MG63 (cell line): ENCODE measurements at places on chromosomes 12 and 14. TPM values are rescaled to one million over a fixed set of nuclear protein-coding genes. Genes with fewer than 3 reads are reported as not detected.

The LGR5 gene
- total RNA-seq: not detected in 2 replicates

- peak; percentile 82 for DNase-seq
Measured at GRCh38 chr12:123364532-123365024, at the start of gene SBNO1. Gene SBNO1, minus strand, starts transcription at chr12:123364847. Its CDS starts 14,406 bp downstream, at chr12:123350441.

DNA sequence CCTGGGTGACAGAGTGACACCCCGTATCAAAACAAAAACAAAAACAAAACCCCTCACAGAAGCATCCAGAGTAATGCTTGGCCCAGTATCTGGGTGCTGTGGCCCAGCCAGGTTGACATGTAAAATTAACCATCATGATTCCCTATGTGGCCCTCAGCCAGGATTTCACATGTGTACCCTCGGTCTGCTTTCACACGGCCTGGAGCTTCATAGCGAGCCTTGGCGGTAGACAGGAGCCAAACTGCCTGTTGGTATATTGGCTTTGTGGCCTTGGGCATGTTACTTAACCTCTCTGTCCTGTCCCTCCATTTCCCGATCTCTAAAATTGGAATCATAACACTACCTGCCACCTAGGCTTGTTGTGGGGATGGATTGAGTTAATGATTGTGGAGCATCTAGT lies 65.5 kb downstream of the ADCK1 start:
- no peak for DNase-seq

DNA sequence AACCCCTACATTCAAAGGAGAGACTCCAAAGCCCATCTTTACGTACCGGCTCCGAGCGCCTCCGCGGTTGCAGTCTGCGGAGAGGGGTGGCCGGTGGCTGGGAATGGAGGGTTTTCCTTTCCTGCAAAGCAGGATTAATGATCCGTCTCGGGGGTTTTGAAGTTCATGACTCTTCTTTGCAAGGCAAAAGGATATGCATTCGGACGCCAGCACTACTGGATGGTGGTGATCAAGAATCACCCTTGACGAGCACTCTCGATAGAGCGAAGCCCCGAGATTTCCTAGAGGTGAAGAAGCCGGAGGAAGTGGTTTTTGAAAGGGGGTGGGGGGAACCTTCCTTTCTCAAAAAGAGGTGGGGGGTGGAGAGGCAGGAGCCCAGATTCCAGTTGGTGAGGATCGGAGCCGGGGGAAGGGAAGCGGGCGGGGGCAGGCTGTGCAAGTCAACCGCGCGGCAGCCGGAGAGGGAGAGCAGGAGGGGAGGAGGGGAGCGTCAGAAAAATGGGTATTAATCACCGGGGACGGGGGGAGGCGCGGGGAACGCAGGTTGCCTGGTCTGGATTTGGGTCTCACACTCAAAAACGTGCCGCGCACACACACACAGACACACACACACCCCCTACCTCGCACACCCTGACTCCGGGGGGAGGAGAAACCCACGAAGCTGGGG lies at the start of gene GRIN2B:
Gene GRIN2B (minus strand): TSS at position 307 of the 667 bp plus-strand sequence. CDS start 115,394 bp downstream, outside the sequence.
- peak; percentile 26 for DNase-seq

DNA sequence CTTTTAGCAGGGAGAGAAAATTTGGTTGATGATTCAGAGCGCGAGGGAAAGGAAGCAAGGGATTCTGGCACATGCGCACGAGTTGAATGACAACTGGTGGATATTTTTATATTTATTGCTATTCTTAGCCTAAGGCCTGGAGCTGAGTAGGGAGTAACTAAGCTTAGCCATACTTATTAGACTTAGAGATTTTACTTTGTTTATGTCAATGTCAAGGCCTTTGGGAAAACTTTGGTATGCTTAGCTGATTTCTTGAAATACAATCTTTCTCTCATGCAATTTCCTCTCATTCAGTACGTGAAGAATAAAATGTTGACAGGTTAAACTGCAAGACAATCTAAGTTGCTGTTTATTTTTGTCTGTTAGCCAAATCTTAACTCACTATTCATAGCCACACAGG lies 101.1 kb downstream of the CRADD start:
- peak; percentile 73 for DNase-seq

DNA sequence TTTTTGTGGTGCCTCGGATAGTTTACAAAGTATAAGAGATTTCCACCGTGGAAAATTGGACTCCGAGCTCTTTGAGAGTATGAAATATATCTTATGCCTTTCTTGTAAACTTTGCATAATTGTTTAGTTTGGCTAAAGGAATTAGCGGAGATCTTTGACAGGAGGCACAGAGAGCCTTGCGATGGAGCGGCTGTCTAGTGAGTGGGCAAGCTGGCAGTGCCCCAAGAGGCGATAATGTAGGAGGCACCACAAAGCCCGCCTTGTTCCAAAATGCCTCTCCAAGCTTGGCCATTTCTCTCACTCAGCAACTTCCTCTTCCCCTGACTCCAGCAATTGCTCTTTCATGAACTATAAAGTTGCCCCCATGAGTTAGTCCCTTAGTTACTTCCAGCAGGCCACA lies 270.1 kb upstream of the PRICKLE1 start:
- DNase-seq: no peak
